ENCODE measurements at places on chromosomes 6 and 20. TPM values are rescaled to one million over a fixed set of nuclear protein-coding genes. Genes with fewer than 3 reads are reported as not detected.

Gene EYS
- total RNA-seq: 0.27 TPM

Gene IL17A
- total RNA-seq: not detected

Gene FOXA2
- total RNA-seq: not detected

Gene C6orf15
- total RNA-seq: not detected

Gene ESF1
- 15.2 TPM for total RNA-seq

Gene TAF4
- total RNA-seq: 15.2 TPM

Gene RNF5
- total RNA-seq: 48.0 TPM

Gene GPR6
- not detected for total RNA-seq

All from endothelial cell of umbilical vein (primary cell).